Liver (tissue), 10 donors: ENCODE measurements at places on chromosomes 11 and 22. TPM values are rescaled to one million over a fixed set of nuclear protein-coding genes. Genes with fewer than 3 reads are reported as not detected.

DNA sequence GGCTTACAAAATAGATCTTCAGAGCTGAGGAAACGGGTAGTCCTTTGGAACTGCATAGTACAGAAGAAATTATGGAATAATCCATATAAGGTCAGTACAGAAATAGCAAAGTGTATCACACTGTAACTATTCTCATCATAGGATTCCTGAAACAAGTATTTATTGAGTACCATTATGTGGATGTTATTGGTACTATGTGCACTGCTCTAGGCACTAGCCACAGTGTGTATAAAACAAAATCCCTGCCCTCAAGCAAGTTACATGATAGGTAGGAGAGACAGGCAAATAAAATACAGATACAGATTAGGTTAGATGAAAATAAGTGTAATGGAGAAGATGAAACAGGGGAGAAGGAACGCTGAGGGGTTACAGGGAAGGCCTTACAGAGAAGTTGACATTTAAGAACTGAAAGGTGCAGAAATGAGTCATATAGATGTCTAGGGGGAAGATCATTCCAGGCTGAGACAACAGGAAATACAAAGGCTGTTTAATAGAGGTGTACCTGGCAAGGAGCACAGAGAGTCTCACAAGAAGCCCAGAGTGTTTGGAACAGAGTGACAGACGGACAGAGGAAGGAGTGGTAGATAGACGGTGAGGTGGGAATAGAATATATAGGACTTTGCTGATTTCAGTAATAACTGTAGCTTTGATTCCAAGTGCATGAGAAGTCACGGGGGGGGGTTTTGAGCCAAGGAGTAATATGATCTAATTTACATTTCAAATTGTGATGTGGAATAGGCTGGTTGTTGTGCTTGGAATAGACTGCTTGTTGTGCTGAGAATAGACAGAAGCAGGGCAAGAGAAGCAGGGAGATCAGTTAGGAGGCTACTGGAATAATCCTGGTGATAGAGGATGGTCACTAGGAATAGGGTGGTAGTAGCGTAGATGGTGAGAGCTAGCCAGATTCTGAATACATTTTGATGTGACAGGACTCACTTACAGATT lies 13.7 kb downstream of the RNF141 start:
- no peak overlapping the region for H3K4me3 ChIP-seq
- no peak for DNase-seq
- H3K27me3 ChIP-seq = no peaks in the 10 kb centered on the region
- H3K36me3 ChIP-seq = peaks cover 29% of the 10 kb centered on the region
- no peaks in the 10 kb centered on the region for H3K4me1 ChIP-seq

DNA sequence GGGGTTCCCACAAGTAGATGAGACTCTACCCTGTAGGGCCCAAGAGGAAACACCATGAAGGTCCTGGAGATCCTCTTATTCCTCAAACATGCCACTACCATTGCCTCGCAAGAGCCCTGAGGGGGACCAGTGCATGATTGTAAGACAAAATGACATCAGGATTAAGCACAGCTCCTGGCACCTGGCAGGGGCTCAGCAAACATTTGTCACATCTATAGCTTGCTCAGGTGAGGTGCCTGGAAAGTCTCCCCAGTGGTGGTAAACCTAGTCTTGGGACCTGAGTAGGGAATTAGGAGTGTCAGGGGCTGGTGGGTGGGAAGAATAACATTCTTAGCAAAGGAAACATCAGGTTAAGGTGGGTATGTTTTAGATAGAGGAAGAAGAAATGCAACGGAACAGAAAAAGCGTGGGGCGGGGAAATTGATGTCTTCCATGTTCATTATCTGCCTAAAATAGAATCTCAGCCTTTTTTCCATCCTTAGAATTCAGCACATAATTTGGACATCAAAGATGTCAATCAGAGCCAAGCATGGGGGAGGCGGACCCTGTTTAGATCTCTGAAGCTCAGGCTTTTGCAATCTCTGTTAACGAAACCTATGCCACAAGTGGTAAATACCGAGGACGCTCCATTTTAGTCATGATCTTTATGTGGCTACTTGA lies 924 bp downstream of the YPEL1 start:
- no peaks in the 10 kb centered on the region for H3K36me3 ChIP-seq
- H3K4me3 ChIP-seq = peak overlapping the region; percentile 74
- DNase-seq = no peak
- H3K27me3 ChIP-seq = no peaks in the 10 kb centered on the region

DNA sequence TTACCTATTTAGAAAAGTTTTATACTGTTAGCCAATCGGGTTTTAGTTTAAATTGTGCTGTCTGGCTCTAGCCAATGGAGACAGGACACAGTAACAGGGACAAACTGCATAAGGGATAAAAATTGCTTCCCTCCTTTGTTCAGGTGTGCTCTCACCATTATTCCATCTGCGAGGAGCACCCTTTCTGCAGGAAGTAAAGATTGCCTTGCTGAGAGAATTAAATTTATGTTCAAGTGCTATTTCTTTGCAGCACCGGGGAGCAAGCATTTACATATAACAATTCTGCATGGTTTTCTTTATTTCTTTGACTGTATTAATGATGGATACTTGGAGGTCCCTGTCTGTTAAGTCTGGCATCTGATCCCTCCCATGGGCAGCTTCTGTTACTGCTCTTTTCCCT lies 80.5 kb downstream of the BRD1 start:
- no peaks in the 10 kb centered on the region for H3K36me3 ChIP-seq
- DNase-seq = no peak
- H3K4me1 ChIP-seq = no peaks in the 10 kb centered on the region
- no peak overlapping the region for H3K4me3 ChIP-seq
- H3K27ac ChIP-seq = no peak overlapping the region
- no peaks in the 10 kb centered on the region for H3K27me3 ChIP-seq

Gene SPDYC
- total RNA-seq = not detected

- H3K4me1 ChIP-seq = peaks cover 48% of the 10 kb centered on the region
- no peaks in the 10 kb centered on the region for H3K27me3 ChIP-seq
- DNase-seq = no peak
- peaks cover 10% of the 10 kb centered on the region for H3K36me3 ChIP-seq
Observed at GRCh38 chr11:121300313-121300971, 7.9 kb downstream of the SC5D start.

GRCh38 chr11:11046781-11047180 lies 188.9 kb upstream of the ZBED5 start:
- H3K27me3 ChIP-seq = no peaks in the 10 kb centered on the region
- H3K4me1 ChIP-seq = no peaks in the 10 kb centered on the region
- H3K4me3 ChIP-seq = no peak overlapping the region
- H3K36me3 ChIP-seq = no peaks in the 10 kb centered on the region
- no peak for DNase-seq

Gene OR52N4
- total RNA-seq = not detected

Gene IRAG1
- total RNA-seq = 4.4 TPM

GRCh38 chr11:93718057-93718563 lies 23.2 kb downstream of the TAF1D start:
- no peak for DNase-seq
- H3K4me3 ChIP-seq = no peak overlapping the region
- no peaks in the 10 kb centered on the region for H3K4me1 ChIP-seq
- peaks cover 16% of the 10 kb centered on the region for H3K36me3 ChIP-seq
- no peaks in the 10 kb centered on the region for H3K27me3 ChIP-seq

GRCh38 chr11:119591836-119592310 lies 137.1 kb downstream of the NECTIN1 start:
- no peaks in the 10 kb centered on the region for H3K36me3 ChIP-seq
- H3K4me1 ChIP-seq = no peaks in the 10 kb centered on the region
- no peak for DNase-seq

Gene TMEM191B
- total RNA-seq = not detected

GRCh38 chr11:74123008-74123448 lies 47.8 kb downstream of the C2CD3 start:
- H3K4me3 ChIP-seq = no peak overlapping the region
- H3K36me3 ChIP-seq = no peaks in the 10 kb centered on the region
- H3K27me3 ChIP-seq = no peaks in the 10 kb centered on the region

Gene CLTCL1
- 2.7 TPM for total RNA-seq

DNA sequence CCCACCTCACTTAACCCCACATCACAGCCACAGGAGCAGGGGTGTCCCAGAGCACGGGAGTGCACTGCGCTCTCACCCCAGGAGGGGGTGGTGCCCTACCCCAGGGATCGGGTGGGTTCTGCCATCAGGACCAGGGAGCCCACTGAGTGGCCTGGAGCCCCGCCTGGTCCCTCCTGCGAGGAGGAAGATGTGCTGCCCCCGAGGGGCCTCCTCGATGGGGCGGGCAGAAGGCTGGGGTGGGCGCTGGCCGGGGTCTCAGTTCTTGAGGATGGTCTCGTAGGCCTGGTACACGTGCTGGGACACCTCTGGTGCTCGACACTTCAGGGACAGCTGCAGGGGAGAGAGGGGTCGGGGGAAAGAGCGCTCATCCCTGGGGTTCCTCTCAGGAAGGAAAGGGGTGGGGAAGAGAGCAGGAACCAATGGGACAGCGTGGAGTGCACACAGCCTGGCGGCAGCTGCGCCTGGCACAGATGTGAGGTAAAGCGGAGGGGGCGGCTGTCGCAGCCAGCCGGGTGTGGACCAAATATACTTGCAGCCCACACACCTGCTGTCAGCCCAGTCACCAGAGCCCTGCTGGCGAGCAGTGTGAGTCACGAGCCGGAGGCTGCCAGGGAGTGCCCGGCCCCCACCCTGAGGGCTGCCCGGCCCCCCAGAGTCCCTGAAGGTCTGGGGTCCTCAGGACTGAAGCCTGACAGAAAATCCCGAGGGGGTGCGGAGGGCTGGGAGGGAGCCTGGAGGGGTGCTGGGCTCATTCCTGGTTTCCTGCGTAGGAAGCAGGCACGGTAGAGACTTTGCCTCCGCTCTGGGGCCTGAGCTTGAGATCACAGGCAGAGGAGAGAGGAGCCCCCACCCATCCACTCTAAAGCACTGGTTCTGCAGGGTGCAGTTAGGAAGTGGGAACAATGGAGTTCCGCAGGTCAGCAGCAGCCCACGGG lies 13.3 kb upstream of the RASL10A start:
- no peak overlapping the region for H3K27ac ChIP-seq
- H3K36me3 ChIP-seq = peaks cover 48% of the 10 kb centered on the region
- no peaks in the 10 kb centered on the region for H3K27me3 ChIP-seq

DNA sequence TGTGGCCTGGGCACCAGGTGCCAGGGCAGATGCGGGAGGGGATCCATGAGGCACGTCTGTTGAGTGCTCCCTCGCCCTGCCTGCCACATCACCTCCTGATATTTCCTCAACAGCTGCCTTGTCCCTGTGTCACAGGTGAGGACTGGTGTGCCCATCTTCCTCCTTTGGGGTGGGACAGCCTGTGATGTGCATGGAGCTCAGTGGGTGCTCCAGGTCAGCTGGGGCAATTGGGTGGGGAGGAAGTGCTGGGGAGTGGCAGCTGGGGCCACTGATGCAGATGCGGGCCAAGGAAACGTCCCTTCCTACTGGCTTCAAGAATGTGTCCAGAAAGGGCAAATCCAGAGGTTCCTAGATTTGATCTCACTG lies 83.6 kb downstream of the MORC2 start:
- H3K4me3 ChIP-seq = no peak overlapping the region
- H3K36me3 ChIP-seq = no peaks in the 10 kb centered on the region
- DNase-seq = no peak
- no peak overlapping the region for H3K27ac ChIP-seq

Gene CCND1
- 71.1 TPM for total RNA-seq

- no peaks in the 10 kb centered on the region for H3K27me3 ChIP-seq
- no peaks in the 10 kb centered on the region for H3K36me3 ChIP-seq
- H3K4me3 ChIP-seq = no peak overlapping the region
- no peak for DNase-seq
Observed at GRCh38 chr22:43887391-43887790, 4.4 kb downstream of the PNPLA5 start.

DNA sequence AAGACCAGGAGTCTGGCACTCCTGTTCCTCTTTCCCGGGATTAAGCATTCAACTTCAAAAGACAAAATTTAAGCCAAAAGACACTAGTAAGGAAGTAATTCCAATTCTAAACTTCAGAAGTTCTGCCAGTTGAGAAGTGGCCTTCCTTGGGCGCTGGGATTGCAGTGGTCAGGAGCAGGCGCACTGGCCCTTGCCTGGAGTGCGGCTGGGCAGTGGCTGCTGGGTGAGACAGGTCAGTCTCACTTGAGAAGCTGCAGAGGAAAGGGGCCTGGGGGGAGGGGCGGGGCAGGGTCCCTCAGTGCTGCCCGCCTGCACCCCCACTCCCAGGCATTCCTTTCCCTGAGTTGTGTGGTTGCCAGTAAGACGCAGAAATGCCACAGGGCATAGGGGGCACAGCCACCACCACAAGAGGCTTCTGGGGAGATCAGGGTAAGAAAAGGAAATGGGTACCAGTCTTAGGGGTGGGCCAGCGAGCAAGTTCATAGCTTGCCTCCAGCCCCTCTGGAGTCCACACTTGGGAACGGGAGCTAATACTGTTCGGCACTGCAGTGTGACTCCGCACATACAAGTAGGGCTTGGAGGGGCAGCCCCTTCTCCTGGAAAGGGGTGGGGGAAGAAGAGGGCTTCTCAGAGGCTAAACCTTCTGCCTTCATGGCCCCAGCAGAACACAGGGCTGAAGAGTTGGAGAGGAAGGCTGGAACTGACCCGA lies 5.5 kb downstream of the MRPL49 start:
- H3K4me3 ChIP-seq = no peak overlapping the region
- H3K27me3 ChIP-seq = no peaks in the 10 kb centered on the region
- DNase-seq = no peak
- peaks cover 63% of the 10 kb centered on the region for H3K36me3 ChIP-seq

GRCh38 chr11:75826461-75827230 lies 11.6 kb downstream of the UVRAG start:
- DNase-seq = no peak
- no peaks in the 10 kb centered on the region for H3K4me1 ChIP-seq
- H3K27me3 ChIP-seq = no peaks in the 10 kb centered on the region
- H3K27ac ChIP-seq = no peak overlapping the region

Gene TPH1
- 0.17 TPM for total RNA-seq

Gene LMO2
- total RNA-seq = 5.9 TPM

- no peaks in the 10 kb centered on the region for H3K27me3 ChIP-seq
- H3K36me3 ChIP-seq = no peaks in the 10 kb centered on the region
- peak overlapping the region; percentile 32 for H3K4me3 ChIP-seq
- H3K27ac ChIP-seq = no peak overlapping the region
- H3K4me1 ChIP-seq = peaks cover 4% of the 10 kb centered on the region
- no peak for DNase-seq
Observed at GRCh38 chr11:5809122-5809519, 397 bp downstream of the OR52N2 start.

GRCh38 chr22:30029512-30029911 lies 50.8 kb upstream of the HORMAD2 start:
- DNase-seq = no peak
- H3K27ac ChIP-seq = no peak overlapping the region
- peaks cover 16% of the 10 kb centered on the region for H3K36me3 ChIP-seq
- H3K27me3 ChIP-seq = no peaks in the 10 kb centered on the region
- peaks cover 8% of the 10 kb centered on the region for H3K4me1 ChIP-seq

Gene SEPTIN5
- 3.5 TPM for total RNA-seq

GRCh38 chr22:38304526-38304925 lies 12.7 kb downstream of the CSNK1E start:
- H3K36me3 ChIP-seq = no peaks in the 10 kb centered on the region
- H3K4me1 ChIP-seq = peaks cover 18% of the 10 kb centered on the region
- no peak for DNase-seq
- no peaks in the 10 kb centered on the region for H3K27me3 ChIP-seq

DNA sequence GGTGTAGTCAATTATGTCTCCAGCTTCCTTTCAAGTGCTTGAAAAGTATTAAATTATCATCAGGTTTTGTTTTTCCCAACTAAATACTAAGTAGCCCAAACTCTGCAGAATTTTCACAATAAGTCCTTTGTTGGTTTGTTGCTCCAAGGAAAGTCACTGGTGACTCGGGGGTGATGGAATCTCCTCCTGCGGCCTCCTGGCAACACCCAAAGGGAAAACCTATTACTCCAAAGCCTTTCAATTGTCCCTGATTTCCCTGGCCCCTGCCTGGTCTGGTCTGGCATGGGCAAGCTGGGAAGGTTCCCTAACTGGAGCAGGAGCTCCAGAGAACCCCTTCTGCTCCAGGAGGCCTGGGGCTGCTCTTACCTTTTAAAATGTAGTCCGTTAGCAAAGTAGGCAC lies 47.9 kb downstream of the FEZ1 start:
- H3K27me3 ChIP-seq = no peaks in the 10 kb centered on the region
- peaks cover 6% of the 10 kb centered on the region for H3K4me1 ChIP-seq
- no peak for DNase-seq
- H3K36me3 ChIP-seq = no peaks in the 10 kb centered on the region
- H3K4me3 ChIP-seq = no peak overlapping the region
